ENCODE measurements at places on chromosomes 13 and 19.

GRCh38 chr13:76992548-76993001 lies 694 bp downstream of the CLN5 start:
- DNase-seq = no peak

DNA sequence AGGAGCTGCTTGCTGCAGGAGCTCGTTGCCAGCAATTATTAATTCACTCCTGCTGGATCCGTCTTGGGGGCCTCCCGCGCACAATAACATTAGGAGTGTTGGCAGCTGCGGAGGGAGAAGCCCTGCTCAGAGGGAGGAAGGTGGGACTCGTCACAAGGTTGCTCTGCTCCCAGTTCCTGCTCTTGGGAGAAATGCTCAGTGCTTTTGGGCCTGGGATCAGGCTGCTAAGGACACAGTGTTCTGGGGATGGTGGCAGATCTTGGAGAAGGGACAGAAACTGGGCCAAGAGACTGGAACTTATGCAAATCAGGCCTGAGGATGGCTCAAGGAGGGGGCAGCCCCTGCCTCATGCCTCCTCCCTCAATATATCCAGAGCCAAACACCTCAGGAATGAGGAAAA lies 78.9 kb upstream of the OLFM4 start:
- no peak for DNase-seq

- no peak for DNase-seq
Observed at GRCh38 chr13:59701261-59701660, 462.5 kb downstream of the DIAPH3 start.

GRCh38 chr19:39090881-39091280 lies 6.7 kb downstream of the ACP7 start:
- no peak for DNase-seq

DNA sequence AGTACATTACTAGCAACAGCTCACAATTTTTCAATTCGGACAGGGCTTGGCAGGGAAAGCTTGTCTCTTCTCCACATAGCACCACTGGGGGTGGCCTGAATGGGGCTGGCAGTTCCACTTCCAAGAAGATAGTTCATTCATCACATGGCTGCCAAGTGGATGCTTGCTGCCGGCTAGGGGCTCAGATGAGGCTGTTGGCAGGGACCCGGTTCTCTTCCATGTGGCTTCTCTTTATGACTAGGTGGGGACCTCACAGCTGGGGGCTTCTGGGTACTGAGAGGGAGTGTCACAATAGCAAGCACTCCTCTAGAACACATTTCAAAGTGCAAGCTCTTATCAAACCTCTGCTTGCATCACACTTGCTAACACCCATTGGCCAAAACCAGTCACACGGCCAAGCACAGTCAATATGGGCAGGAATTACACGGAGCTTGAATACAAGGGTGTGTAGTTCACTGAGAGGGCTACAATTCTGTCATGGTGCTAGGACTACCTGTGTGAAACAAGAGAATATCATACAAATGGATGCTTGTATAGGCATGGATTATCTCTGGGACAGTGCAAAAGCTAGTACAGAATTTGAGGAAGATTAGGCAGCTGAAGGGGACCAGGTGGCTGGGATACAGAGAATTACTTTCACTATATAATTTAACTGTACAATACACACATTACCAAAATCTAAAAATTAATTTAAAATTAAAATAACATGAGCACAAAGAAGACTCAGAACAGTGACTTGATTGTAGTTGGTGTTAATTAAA lies 32.3 kb downstream of the ATP7B start:
- no peak for DNase-seq

GRCh38 chr19:1087813-1088415 lies 7.3 kb downstream of the POLR2E start:
- no peak for DNase-seq

DNA sequence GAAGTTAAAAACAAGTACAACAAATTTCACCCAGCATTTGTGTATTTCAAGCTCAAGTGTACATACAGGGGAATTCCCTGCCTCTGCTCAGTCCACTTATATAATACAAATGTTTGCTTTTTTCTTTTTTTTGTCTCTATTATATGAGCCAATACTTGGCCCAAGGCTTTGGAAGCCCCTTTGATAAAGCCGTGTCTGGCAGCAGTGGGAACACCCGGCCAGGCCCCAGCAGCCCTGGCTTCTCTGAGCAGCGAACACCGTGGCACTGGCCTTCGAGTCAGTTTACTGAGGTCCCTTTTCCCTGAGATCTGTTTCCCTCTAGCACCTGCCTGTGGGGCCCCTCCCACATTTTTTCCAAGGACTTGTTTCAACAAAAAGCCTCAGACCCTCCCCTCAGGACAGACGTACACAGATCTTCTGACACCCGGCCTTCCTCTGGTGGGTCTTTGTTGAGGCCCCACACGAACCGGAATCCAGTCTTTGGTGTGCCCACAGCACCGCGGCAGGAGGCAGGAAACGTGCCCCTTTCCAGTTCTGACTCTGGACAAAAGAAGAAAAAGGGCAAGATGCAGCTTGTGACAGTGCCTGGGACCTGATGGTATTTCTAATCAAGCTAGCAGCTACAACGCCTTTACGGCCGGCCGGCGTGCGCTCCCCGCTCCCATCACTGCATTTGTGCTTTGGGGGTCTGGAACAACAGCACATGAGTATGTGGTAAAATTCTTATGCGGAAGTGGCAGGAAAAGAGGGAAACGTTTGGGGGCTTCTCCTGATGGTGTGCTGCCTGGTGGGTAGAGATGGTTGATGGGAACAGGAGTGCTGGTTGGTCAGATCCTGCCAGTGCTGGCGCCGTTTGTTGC lies 13.8 kb downstream of the SIPA1L3 start:
- DNase-seq = no peak

DNA sequence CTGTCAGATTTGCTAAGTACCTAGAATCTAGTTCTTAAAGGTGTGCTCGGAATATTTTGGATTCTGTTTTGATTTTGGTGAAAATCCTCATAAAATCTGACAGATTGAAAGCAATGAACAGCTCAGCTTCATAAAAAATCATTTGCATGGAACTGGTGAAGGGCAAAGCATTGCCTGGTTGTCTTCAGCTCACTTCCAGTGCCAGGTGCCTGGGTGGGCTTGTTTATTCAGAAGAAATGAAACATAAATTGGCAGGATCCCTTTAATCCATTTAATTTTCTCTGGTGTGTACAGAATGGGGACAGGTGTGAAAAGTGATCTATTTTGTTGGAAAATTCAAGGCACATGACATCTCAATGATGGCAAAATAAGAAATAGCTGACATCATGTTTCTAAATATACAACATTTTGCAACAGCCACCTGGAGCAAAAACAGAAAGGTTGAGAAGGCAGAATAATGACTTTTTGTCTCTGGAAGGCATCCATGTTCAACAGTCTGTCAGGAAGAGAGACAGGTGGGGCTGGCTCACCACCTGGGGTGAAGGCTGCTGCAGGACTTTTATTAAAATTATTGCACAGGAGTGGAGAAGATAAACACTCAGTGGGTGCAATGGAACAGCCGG lies 52.2 kb downstream of the RFC3 start:
- no peak for DNase-seq

- no peak for DNase-seq
Observed at GRCh38 chr13:25463496-25463895, 91.7 kb downstream of the ATP8A2 start.

DNA sequence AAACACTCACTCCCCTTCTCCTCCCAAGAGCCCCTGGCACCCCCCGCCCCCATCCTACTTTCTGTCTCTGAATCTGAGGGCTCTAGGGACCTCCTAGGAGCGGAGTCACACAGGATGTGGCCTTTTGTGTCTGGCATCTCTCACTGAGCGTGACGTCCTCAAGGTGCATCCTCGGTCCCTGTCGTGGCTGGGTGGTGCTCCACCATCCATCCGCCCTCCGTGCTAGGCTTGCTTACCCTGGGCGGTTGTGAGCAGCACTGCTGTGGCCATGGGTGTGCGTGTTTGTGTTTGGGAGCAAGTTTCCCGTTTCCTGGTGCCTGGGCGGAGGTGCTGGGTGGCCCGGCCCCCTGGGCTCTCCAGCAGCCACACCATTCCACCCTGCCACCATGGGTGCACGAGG lies 12.2 kb downstream of the PLEKHJ1 start:
- no peak for DNase-seq

DNA sequence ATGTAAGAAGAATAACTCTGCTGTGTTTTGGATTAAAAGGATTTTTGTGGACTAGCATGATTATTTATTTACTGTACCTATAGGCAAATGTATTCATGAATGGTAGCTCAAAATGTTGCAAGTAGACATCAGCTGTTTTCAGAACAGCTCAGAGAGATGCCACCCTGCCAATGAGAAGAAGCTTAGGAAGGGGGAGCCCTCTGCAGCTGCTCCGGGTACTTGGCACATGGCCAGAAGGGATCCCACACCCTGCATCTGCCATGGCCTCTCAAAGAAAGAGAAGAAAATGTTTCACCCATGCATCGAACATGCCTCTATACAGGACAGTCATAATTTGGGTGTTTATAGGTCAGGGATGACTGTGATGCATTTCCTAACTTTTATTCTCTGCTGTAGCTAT lies 30.5 kb upstream of the MBNL2 start:
- no peak for DNase-seq

GRCh38 chr13:62035981-62036380 lies 620.3 kb upstream of the PCDH20 start:
- no peak for DNase-seq

DNA sequence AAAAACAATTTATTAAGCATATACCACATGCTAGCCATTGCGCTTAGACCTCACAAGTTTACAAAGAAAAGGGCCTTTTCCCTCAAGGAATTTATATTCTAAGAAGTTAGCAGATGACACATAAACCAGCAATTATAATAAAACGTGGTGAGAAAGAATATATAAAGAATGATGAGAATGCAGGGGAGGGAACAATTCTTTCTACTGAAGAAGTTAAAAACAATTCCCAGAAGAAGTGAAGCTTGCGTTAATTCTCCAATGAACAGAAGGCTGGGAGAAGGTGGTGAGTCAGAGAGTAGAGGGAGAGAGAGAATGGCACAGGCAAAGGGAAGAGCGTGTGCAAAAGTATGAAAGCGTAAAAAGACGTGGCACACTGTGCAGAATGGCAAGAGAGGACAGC lies 69.5 kb upstream of the ZDHHC20 start:
- DNase-seq = no peak

- no peak for DNase-seq
Observed at GRCh38 chr13:51874651-51875050, 12.9 kb downstream of the CCDC70 start.

GRCh38 chr19:41321600-41322270 lies 11.8 kb downstream of the CCDC97 start:
- DNase-seq = no peak

DNA sequence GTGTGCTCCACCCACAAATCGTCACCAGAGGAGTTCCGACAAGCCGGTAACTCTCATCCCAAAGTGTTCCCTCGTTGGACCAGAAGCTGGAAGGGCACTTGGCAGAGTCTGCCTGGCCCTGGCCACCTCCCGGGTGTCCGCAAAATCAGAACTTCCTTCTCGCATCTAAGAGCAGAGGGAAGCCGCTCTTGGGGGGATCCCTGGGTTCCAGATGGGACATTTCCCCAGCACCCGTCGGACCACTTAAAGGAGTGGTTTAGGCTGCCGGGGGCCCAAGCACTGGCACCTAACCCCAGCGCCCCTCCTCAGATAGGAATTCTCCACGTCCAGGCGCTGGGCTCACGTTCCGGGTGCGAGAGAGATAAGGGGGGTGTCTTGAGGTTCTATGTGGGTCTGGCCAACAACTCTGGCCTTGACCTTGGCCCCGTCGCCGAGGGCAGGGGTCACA lies 857 bp upstream of the MAP2K7 start:
- peak; percentile 41 for DNase-seq

- DNase-seq = no peak
Observed at GRCh38 chr13:23618341-23618740, 48.1 kb downstream of the TNFRSF19 start.

- DNase-seq = no peak
Observed at GRCh38 chr19:4969772-4970531, 1.0 kb downstream of the KDM4B start.

DNA sequence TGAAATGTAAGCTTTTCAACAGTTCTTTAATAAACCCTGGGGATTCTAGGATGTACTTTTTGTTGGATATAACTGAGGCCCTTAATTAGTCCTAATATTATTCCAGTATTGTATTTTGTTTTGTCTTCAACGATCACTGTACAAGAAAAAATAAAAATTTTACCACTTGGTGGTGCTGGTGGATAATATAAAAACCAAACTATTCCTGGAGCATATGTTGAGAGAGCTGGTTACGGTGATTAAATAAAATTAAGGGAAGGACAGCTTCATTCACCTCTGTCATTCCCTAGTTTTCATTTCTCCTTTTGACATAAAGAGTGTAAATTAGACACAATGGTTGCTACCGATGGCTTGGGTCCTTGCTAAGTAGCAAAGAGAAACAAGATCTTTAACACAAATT lies 598.6 kb upstream of the PCDH20 start:
- DNase-seq = no peak

GRCh38 chr19:9151367-9151766 lies 11.2 kb downstream of the ZNF317 start:
- DNase-seq = no peak

- DNase-seq = no peak
Observed at GRCh38 chr13:48176781-48177180, 56.2 kb upstream of the ITM2B start.

DNA sequence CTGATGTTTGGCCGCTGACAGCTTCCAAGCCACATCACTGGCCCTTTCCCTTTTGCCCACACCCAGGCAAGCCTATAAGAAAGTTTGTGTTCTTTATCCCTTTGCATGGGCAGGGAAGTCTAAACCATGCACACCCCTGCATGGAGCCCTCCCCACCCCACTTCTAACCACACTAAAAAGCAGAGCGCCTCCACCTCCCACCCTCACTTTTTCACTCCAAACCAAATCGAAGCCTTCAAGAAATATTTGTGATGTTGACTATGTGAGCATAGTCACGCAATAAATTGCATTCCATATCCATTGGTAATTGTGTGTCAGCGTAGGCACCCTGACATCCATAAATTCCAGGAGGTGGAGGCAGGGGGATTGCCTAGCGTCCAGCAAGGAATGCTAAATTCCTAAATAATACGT lies 104.4 kb upstream of the LSM14A start:
- no peak for DNase-seq

DNA sequence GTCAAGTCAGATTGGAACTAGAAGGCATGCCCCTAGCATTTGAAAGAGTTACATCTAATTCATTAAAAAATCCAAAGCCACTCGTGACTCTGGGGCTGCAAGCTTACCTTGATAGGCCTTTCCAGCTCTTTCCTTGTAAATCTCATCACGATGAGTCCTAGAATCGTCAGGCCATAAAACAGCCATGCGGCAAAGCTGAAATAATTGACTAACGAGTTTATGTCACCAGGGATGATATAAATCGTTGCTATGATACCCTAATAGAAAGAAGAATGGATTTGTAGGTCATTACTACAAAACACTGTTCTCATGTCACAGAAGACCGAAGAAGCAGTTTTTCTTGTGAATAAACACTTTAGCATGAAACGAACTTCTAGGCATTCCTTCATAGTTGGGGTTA lies 27.5 kb downstream of the SLC7A9 start:
- no peak for DNase-seq
